ENCODE measurements at places on chromosomes 3 and 15.

GRCh38 chr3:139248593-139249255, 95.1 kb upstream of the MRPS22 start:
- H3K27me3 ChIP-seq: peaks cover 14% of the 10 kb centered on the region
- DNase-seq: no peak
- H3K4me3 ChIP-seq: no peak overlapping the region
- H3K4me1 ChIP-seq: no peaks in the 10 kb centered on the region
- H3K36me3 ChIP-seq: no peaks in the 10 kb centered on the region

DNA sequence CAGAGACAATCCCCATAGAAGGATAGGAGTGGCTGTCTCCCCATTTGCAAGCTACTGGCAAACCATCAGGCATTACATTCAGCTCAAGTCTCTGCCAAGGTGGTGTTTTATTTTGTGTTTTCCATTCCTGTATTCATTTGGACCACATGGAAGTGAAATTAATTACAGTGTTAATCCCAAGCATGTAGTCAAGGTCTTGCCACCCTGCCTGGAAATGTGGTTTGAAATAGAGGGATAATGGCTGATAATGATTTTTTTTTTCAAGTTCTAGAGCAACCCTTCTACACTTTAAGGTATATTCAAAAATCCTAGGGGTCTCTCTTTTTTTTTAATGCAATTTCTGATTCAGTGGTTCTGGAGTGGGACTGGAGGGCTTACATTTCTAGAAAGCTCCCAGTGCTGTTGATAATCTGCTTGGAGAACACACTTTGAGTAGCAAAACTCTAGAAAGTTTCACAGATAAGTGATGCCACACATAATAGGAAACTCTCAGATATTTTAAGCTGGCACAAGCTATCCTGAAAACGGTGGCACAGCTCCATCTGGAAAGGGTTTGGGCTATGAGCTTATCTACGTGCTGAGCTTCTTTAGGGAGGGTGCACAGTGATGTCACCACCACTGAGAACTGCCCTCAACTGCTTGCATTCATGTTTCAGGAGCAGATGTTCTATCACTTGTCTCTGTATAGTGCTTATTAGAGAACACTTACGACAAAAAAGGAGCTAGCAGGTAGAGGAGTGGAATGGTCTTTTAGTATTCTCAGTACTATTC, 140.1 kb upstream of the IL12A start:
- no peak overlapping the region for H3K27ac ChIP-seq
- peaks cover 37% of the 10 kb centered on the region for H3K4me1 ChIP-seq
- H3K36me3 ChIP-seq: no peaks in the 10 kb centered on the region
- H3K27me3 ChIP-seq: no peaks in the 10 kb centered on the region
- DNase-seq: no peak
- no peak overlapping the region for H3K4me3 ChIP-seq

- no peak overlapping the region for H3K4me3 ChIP-seq
- no peaks in the 10 kb centered on the region for H3K27me3 ChIP-seq
- H3K27ac ChIP-seq: no peak overlapping the region
- no peaks in the 10 kb centered on the region for H3K4me1 ChIP-seq
- no peak for DNase-seq
Measured at GRCh38 chr3:182516597-182517336, 276.5 kb upstream of the ATP11B start.

DNA sequence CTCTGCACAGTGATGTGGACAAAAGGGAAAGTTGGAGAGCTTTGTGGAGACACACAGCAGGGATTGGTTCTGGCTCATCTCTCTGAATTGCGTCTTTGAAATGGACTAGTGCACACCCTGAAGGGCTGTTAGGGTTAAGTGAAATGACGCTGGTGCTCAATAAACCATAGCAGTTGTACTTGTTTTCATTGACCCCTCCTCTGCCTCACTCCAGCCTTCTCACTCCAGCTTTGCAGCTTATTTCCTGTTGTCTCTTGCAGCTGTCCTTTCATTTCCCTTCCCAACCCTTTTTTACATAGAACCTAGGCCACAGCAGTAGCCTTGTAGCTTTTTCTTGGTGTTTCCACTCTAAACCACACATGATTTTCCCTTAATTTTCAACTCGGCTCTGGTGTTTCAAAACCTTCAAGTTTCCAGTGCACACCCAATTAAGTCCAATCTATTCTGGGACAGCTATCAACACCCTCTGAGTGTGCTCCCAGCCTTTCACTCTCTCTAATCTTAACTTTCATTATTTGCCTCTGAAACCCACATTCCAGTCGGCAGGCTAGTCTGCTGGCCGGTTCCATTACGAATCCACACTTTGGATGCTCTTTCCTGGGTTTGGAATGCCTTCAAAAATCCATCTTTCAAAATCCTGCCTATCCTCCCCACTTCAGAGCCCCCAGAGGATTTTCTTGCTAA, 6.4 kb downstream of the C3orf52 start:
- H3K27me3 ChIP-seq: no peaks in the 10 kb centered on the region
- H3K4me3 ChIP-seq: peak overlapping the region; percentile 37
- no peaks in the 10 kb centered on the region for H3K36me3 ChIP-seq
- H3K4me1 ChIP-seq: peaks cover 25% of the 10 kb centered on the region

DNA sequence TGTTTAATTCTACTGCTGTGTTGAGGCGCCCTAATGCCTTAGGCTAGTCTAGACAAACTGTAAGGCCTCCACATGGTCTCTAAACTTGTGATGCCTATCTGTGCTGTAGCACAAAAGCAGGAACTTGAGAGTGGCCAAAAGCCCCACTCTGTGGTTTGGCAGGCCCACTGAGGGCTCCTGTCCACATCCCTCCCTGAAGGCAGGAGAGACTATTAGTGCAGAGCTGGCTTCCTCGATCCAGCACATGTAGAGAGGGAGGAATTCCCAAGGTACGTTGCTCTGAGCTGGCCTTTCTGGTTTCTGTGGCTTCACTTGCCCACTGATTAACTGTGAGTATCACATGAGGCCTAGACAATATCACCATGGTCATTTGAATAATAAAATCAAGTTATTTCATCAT, 90.6 kb downstream of the POLR2M start:
- no peak overlapping the region for H3K4me3 ChIP-seq
- H3K36me3 ChIP-seq: no peaks in the 10 kb centered on the region
- H3K27ac ChIP-seq: no peak overlapping the region
- H3K4me1 ChIP-seq: no peaks in the 10 kb centered on the region
- peaks cover 18% of the 10 kb centered on the region for H3K27me3 ChIP-seq
- no peak for DNase-seq

DNA sequence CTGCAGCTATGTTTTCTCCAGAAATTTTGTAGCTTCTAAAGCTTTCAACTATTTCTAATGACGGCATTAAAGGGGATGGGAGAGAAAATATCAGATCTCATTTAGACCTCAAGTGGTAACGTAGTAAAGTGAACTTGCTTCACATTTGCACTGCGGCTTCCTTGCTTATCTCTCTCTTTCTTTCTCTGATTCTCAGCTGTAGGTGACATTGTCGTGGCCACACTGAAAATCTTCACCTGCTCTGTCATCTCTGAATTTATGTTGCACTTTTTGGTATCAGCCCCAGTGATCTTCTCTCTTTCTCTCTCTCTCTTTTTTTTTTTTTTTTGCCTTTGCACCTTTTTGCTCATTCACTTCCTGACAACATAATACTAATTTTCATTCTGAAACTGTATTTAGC, 254.1 kb upstream of the SATB1 start:
- no peak for DNase-seq
- H3K4me1 ChIP-seq: no peaks in the 10 kb centered on the region
- no peak overlapping the region for H3K27ac ChIP-seq
- no peaks in the 10 kb centered on the region for H3K27me3 ChIP-seq
- H3K4me3 ChIP-seq: no peak overlapping the region

- peaks cover 3% of the 10 kb centered on the region for H3K27me3 ChIP-seq
- peak overlapping the region; percentile 76 for H3K4me3 ChIP-seq
- H3K36me3 ChIP-seq: peaks cover 5% of the 10 kb centered on the region
Measured at GRCh38 chr15:96329403-96329981, 1.0 kb upstream of the NR2F2 start.

DNA sequence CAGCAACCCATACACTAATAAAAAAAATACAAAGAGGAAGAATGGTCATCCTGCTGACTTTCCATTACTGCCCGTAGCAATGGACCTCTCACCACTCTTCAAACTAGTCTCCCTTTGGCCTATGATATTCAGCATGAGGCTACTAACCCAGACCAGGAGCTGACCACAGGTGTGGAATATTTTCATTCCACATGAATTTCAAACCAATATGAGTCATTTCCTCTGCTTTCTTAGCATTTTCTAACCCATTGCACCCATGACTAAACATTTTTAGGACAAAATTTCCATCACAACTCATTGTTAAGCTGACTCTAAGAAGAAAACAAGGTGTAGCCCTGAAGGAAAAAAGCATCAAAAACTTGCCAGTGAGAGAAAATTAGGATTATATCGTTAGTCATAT, 34.0 kb upstream of the ZPLD1 start:
- no peak overlapping the region for H3K4me3 ChIP-seq
- DNase-seq: peak; percentile 10
- H3K36me3 ChIP-seq: no peaks in the 10 kb centered on the region
- no peak overlapping the region for H3K27ac ChIP-seq

DNA sequence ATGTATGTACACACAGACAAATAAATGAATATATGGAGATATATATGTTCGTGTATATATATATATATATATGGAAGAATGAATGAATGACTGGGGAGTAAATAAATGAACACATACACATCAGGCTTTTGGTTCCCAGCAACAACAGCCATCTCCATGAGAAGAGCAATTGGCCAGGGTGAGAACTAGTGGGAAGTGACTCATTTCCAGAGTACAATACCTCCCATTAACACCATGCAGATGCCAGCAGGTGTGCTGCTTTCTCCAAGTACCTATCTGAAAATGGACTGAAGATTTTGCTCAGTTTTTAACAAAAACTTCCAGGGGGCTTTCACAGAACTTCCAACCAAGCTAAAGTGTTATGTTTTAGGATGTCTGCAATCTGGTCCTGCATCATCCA, 179.8 kb upstream of the SLC2A2 start:
- H3K4me1 ChIP-seq: no peaks in the 10 kb centered on the region
- H3K27ac ChIP-seq: no peak overlapping the region
- DNase-seq: no peak
- H3K27me3 ChIP-seq: peaks cover 2% of the 10 kb centered on the region
- H3K4me3 ChIP-seq: no peak overlapping the region

DNA sequence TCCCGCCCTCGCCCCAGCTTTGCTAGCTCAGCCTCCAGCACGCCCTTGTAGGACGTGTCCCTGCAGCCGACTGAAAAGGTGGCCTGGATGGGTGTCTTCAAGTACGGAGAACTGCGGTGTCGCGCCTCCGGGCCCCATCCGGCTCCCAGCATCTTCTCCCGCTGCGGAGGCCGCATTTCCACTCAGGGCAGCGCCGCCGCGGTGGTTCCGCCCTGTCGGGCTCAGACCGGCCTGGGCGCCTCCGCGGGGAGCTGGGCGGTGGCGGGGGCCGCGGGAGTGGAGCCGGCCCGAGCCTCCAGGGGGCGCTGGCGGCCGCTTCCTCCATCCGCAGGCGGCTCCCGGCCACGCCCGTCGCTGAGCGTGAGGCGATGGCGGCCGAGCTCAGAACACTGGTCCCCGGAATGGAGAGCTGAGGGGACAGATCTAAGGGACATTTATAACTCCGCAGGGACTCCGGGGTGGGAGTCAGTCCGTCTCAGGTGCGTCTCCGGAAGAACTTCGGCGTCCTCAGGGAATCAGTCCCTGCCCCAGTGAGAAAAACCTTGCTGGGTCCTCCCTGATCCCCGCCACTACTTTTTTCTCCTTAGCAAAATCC, 13.6 kb upstream of the SMCO1 start:
- peak overlapping the region; percentile 72 for H3K4me3 ChIP-seq
- no peaks in the 10 kb centered on the region for H3K4me1 ChIP-seq
- no peaks in the 10 kb centered on the region for H3K36me3 ChIP-seq
- no peak overlapping the region for H3K27ac ChIP-seq
- DNase-seq: peak; percentile 99

DNA sequence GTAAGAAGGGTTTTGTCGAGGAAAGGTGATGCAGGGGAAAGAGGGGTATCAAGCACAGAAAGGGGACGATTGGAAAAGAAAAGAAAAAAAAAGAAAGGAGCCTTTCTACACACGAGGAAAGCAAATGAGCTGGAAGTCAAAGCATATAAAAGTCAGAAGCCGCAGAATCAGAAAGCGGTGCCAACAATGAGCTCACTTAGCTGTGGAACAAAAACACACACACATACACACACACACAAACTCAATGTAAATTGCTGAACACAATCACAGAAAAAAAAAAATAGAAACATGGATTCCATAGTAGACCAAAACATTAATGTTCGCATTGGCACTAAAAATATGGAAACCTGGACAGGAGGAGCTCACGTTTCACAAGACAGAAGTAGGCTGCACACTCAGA, 63.4 kb upstream of the FEZF2 start:
- H3K27ac ChIP-seq: no peak overlapping the region
- H3K4me3 ChIP-seq: no peak overlapping the region
- H3K36me3 ChIP-seq: no peaks in the 10 kb centered on the region
- no peak for DNase-seq
- H3K4me1 ChIP-seq: no peaks in the 10 kb centered on the region

DNA sequence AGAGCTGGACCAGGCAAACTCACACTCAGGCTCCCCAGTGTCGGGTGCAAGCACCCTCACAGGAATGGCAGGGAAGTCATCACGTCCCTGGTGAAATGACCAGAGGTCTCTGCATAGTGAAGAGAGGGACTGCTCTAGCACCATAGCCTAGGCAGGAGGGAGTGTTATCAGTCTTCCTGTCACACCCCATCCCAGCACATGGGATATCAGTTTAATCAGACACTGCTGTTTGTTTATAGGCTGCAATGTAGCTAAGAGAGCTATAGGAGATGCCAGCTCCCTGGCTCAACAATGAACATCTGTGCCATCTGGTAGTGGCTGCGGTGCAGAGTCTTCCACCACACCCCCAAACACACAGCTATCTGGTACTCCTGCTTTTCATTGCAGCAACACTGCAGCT, 776.6 kb downstream of the ZNF385D start:
- no peak overlapping the region for H3K4me3 ChIP-seq
- no peaks in the 10 kb centered on the region for H3K36me3 ChIP-seq
- no peaks in the 10 kb centered on the region for H3K4me1 ChIP-seq
- no peak overlapping the region for H3K27ac ChIP-seq

DNA sequence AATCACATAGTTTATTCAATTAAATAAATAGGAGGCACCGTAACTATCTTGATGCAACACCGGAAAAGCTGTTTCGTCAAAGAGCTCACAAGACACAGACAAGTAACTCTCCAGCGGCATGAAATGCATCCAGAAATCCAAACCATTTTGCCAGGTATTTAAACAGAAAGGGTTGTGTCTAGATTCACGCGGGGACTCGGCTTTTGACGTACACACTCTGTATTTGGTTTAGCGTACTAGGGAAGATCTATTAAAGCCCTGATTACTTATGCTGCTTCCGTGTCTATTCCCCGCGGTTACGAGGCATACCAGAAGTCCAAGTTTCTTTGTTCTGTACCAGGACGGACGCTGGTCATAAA, 718 bp downstream of the BNIP2 start:
- H3K27ac ChIP-seq: peak overlapping the region; percentile 98
- H3K4me1 ChIP-seq: peaks cover 29% of the 10 kb centered on the region
- peak overlapping the region; percentile 100 for H3K4me3 ChIP-seq
- DNase-seq: peak; percentile 73
- H3K36me3 ChIP-seq: peaks cover 11% of the 10 kb centered on the region

DNA sequence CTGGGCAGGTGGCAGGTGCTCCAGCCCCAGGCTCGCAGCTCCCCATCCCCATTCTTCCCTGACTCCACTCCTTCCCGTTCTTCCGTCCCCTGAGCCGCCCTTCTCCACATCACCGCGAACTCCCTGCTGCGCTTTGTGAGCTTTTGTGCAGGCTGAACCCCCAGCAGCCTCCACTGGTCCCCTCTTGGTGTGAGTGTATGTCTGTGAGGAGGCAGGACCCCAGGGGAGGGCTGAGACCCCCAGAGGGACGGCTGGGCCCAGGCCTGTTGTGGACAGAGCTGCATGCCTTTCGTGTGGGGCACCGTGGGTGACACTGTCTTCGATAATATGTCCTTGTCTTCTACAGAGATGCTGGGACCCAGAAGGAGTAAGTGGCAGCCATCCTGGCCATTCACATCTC, 7.3 kb upstream of the ITIH3 start:
- no peaks in the 10 kb centered on the region for H3K36me3 ChIP-seq
- H3K27ac ChIP-seq: no peak overlapping the region
- peak; percentile 46 for DNase-seq
